T-helper 1 cell (primary cell): ENCODE measurements at places on chromosomes 5 and 9.

DNA sequence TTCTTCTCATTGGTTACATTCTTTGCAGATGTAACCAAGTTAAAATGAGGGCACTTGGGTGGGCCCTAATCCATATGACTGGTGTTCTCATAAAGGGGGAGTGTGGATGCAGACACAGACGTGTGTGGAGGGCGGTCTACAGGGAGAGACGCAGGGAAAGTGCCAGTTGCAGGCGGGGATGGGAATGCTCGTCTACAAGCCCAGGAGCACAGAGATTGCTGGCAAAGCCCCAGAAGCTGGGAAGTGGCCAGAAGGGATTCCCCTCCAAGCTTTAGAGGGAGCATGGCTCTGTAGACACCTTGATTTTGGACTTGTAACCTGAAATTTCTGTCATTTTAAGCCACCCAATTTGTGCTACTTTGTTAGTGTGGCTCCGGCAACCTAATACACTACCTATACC lies 96.8 kb upstream of the CTSL start:
- DNase-seq = no peak

GRCh38 chr9:89453452-89453851 lies 44.5 kb downstream of the SEMA4D start:
- DNase-seq = no peak

- no peak for DNase-seq
These were observed 193.2 kb upstream of the KIF2A start for GRCh38 chr5:62112689-62113228.

DNA sequence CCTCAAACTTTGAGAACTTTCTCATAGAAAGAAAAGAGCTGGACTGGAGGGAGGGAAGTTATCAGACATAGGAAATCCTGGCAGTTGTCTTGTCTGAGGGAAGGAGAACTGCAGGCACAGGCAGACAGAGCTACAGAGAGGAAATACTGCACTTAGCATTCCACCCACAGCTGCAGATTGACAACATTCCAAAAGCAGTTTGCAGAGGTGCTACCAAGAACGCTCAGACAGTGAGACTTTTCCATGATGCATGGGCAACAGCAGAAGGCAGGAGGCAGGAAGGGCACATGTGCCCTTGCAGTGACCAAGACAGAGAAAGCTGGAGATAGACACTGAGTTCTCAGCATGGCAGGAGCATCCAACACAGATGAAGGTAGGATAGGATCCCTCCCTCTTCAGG lies 327.5 kb upstream of the ZNF462 start:
- DNase-seq = no peak

DNA sequence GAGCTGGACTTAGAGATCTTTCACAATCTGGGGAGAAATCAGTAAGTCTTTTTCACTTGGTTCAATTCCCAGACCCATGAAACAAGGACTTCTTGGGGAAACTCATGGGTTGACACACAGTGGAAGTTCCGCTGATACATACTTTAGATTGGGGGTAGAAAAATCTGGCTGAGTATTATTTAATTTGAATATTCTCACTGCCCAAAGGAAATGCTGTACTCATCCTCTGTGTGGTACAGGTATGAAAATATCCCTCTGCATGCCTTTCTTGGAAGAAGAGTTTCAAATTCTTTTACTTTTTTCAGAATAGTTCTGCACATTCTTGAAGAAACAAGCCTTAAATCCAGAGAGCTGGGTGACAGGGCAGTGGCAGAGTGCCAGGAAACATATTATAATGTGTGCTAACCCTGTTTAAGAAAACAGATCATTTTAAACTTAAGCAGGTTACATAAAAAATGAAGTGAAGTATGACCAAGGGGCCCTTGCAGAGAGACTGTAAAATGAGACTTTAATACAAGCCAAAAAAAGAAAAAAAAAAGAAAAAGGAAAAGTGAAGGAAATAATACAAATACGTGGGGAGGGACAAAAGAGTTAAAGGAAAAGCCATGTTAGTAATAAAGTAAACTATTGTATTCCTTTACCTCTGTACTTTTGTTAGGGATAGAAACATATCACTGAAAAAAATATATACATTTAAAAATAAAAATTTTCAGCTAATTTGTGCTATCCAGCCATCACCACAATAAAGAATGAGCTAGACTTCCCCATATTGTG lies 173.4 kb upstream of the NR3C1 start:
- DNase-seq = no peak

DNA sequence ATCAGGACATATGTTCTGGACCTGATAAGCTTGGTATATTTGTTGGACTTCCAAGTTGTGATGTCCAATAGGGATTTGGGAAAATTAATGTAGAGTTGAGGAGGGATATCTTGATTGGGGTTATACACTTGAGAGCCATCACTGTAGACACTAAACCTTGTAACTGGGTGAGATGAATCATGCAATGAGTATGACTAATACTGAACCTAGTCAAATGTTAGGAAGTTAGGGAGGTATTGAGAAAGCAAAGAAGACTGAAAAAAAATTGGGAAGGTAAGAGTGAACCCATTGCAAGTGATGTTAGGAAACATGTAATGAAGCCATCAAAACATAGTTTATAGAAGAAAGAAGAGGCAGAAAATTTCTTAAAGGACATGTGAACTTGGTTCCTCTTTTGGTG lies 668.4 kb upstream of the CDH9 start:
- no peak for DNase-seq

GRCh38 chr5:61600123-61600444 lies 268.0 kb downstream of the ZSWIM6 start:
- DNase-seq = no peak

- no peak for DNase-seq
These were observed 89.7 kb downstream of the ELAVL2 start for GRCh38 chr9:23736293-23736692.

DNA sequence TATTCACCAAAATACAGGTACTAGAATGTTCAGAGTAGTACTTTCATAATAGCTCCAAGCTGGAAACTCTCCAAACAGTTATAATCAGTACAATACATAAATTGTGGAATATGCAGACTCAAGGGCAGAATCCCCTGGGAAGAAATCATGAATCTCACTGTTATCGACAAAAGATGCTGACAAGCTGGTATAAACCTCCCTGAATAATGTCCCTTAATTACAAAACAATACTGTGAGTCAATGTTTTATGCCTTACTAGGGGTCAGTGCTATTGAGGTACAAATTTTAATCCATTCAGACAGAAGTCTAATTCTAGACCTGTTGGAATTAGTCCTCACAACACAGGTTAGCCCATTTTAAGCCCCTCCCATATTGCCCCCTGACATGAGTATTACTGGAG lies 532.3 kb downstream of the DTWD2 start:
- no peak for DNase-seq

DNA sequence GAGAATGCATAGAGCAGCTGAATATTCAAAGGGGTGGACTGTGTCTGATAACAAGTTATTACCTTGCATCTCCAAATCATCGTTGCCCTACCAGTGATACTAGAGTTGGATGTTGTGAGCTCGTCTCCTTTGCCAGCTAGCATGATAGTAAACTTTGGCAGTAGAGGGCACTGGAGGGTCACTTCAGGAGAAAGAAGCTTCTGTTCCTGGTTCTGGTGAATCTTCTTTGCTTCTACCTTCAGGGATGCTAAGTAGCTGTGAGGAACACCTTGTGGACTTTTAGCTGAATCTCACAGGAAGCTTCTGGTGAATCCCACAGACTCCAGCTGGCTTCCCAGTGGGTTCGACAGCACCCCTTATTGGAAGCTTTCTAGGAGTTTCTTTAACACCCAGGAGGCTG lies 626.6 kb upstream of the SGCD start:
- no peak for DNase-seq

- no peak for DNase-seq
These were observed 1.2 kb upstream of the ADAMTS6 start for GRCh38 chr5:65482736-65483545.

DNA sequence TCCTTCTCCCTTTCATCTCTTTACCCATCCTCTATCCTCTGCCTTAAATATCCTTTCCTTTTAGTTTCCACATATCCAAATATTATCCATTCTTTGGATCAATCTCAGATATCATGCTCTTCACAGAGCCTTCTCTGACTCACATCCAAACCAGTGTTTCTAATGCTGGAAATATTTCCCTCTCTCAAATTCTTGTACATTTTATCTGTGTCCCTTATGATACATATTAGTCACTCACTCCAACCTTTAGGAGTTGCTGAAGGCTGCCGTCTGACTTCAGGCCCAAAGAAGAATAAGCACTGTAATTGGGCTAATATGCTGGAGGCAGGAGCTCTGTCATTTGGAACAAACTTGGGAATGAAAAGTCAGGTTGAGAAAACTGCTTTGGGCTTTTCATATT lies 156.4 kb upstream of the RUSC2 start:
- DNase-seq = no peak

DNA sequence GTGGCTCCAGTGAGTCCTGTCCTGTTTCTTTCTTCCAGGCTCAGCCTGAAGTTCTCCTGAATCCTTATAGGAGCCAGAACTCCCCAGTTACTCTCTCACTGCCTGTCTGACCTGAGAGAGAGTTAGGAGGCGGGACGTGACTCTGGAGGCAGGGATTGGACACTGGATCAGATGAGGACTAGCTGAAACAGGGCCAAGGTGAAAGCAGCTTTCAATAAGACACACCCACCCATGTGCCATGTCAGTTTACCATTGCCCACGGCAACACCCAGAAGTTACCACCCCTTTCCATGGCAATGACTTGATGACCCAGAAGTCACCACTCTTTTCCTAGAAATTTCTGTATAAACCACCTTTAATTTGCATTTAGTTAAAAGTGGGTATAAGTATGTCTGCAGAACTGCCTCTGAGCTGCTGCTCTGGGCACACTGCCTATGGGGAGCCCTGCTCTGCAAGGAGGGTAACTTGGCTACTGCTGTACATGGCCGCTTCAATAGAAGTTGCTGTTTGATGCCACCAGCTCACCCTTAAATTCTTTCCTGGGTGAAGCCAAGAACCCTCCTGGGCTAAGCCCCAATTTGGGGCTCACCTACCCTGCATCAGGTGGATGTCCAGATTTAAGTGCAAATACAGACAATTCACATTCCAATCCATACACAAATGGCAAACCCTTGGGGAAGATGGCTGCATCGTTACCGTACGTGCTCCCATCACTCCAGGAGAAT lies 13.7 kb downstream of the FCN2 start:
- no peak for DNase-seq

- no peak for DNase-seq
These were observed 42.8 kb upstream of the RLN1 start for GRCh38 chr9:5382479-5382878.

- DNase-seq = no peak
These were observed 16.2 kb downstream of the HACD4 start for GRCh38 chr9:21015129-21015815.

DNA sequence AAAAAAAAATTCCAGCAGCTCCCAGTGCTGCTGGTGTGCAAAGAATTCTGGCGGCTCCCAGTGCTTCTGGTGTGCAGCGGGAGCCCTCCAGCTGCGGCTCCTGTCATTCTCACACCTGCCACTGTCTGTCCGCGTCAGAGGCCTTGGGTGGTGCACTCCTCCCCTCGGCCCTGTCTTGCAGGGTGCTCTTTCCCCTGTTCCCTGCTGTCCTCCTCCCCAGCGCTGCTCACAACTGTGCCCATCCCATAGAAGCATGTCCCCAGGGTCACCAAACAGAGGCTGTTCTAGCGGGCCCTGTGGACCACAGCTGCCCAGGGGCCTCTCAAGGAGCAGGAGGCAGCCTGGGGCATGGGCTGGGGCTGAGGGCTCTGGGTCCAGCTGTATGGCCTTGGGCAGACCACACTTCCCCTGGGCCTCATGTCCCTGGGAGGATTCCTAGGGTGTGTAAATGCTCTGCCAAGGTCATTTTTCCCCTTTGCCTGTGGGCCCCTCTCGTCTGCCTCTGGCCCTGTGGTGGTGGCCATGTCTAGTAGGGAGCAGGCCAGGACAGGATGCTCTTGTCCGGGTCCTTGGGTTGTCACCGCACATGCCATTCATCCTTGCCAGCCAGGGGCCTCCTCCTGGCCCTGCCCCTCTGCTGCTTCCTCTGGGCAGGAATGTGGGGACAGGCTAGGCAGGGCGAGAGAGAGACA lies 68.2 kb downstream of the PHF2 start:
- no peak for DNase-seq

- no peak for DNase-seq
These were observed 2.6 kb downstream of the PKD2L2 start for GRCh38 chr5:137891849-137892248.

GRCh38 chr9:119257592-119257991 lies 111.6 kb downstream of the BRINP1 start:
- DNase-seq = no peak

DNA sequence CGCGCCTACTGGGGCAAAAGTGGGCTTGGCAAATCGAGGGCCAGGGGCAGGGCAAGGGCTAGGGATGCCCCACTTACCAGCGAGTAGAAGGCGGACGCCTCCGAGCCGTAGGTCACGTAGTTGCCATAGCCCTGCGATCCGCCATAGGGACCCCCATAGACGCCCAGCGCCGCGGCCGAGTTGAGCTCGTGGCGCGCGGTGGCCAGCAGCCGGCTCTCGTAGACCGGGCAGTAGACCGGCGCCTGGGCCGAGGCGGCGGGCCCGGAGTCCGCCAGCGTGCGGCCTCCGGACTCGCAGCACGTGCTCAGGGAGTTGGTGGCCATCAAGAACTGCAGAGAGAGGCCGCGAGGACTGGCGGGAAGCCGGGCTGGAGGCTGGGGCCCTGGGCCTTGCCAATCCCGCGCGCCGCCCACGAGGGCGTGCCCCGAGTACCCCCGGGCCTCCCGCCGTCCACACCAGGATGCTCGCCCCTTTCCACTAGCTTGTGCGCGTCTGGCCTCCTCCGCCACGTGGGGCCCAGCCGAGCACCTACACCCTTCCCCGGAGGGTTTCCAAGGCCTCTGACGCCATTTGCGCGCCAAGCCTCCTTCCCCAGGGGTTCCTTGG lies 891 bp downstream of the IRX4 start:
- no peak for DNase-seq

- DNase-seq = no peak
These were observed 929 bp downstream of the SH3PXD2B start for GRCh38 chr5:172453206-172453985.

DNA sequence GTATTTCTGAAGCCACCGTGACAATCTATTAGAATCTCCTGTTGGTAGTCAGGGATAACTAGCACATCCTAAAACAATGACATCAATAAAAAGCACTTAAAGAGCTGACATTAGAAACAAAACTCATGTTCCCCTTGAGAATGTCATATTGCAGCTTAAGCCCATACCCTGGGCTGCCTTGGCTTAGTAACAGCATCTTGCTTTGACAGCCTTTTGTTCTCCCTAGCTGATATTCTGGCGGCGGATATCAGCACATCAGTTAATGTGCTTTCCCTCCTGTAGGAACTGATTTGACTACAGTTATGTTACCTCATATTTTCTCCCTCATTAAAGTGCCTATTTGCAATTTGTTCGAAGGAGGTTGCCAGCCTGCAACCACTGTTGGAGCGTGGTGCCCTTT lies 214.1 kb downstream of the CD180 start:
- no peak for DNase-seq

DNA sequence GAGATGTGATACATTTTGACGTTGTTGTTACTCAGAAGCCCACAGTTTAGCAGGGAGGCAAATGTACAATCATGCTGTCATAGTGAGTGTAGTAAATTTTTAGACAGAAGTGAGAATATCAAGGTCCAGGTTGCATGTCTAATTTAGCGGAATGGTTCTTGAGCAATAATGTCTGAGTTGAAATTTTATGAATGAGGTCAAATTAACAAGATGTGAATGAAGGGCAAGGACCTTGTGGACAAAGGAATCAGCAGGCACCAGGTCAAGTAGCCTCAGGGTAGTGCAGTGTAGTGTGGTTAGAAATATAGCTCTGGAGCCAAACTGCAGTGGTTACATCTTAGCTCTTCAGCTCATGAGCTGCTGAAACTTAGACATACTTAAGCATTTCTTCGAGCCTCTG lies 36.2 kb downstream of the TNFSF8 start:
- DNase-seq = no peak

GRCh38 chr5:135229679-135230132 lies 169.3 kb downstream of the MACROH2A1 start:
- no peak for DNase-seq

- DNase-seq = no peak
These were observed 637.8 kb upstream of the WWC1 start for GRCh38 chr5:167653645-167654106.
